CD4-positive, alpha-beta T cell treated with Interleukin-15 for 4 hours (primary cell): ENCODE measurements at places on chromosomes 3 and 15.

DNA sequence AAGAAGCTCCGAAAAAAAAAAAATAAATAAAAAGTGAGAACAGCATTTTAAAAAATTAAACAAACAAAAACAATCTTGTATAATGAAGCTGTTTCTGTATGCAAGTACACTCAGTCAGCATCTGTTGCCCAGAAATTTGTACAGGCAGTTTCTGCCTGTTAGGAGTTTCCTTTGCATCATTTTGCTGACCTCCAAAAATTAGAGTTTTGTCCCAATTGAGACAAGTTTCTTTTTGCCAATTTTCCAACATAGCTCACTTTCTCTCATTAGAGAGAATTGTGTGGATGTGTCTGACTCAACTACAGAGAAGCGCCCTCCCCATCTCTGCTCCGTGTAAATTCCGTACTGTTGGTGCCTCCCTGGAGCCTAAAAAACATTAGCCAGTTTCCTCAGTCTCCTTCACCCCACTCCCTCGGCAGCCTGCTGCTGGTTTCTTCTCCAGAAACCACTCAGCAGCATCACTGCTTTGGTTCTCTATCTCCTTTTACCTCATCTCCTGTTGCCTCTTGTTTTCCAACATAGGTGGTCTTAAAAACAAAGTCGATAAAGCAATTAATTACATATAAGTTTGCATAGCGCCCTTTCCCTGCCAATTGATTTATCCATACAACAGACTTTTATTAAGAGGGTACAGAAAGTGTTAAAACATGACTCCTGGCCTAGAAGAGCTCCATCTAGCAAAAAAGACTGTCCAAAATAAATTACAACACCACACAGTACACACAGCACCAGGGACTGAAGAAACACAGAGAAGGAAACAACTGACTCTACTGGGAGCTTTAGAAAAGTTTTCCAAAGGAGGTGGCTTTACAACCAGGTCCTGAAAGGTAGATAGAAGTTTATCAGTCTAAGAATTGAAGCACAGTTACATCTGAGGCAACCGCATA, 286.7 kb downstream of the SHOX2 start:
- DNase-seq = no peak

DNA sequence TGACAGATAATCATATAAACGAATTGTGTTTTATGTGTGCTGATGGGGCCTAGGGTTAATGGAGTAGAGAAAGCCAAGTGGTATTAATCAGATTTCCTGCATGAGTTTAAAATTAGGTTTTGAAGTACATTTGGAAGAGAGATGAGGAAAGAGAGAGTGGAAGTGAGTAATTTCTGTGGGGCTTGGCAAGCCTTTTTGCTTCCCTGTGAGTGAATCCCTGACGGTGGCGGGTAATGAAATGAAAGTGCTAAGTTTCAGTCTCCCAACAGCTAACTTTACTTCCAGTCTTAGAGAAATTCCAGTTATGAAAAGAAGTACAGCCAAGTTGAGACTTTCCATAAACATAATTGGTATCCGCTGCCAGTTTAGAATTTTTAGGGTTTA, 139.4 kb downstream of the BBX start:
- no peak for DNase-seq

DNA sequence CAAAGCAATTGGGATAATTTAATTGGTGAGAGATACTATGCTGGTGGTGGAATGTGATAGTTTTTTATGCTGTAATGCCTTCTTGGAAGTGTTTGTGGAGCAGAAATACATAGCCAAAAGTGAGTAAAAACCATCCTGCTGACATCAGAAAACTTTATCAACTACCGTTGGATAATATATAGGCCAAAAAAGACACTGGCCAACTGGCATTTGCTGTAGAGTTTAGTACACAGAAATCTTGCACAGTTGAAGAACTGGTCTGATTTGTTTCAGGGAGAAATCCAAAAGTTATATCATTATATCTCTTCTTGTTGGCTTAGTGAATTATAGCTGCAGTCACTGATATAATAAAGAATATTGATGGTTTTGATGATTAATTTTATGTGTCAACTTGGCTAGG, 507 bp upstream of the MINDY4B start:
- no peak for DNase-seq

DNA sequence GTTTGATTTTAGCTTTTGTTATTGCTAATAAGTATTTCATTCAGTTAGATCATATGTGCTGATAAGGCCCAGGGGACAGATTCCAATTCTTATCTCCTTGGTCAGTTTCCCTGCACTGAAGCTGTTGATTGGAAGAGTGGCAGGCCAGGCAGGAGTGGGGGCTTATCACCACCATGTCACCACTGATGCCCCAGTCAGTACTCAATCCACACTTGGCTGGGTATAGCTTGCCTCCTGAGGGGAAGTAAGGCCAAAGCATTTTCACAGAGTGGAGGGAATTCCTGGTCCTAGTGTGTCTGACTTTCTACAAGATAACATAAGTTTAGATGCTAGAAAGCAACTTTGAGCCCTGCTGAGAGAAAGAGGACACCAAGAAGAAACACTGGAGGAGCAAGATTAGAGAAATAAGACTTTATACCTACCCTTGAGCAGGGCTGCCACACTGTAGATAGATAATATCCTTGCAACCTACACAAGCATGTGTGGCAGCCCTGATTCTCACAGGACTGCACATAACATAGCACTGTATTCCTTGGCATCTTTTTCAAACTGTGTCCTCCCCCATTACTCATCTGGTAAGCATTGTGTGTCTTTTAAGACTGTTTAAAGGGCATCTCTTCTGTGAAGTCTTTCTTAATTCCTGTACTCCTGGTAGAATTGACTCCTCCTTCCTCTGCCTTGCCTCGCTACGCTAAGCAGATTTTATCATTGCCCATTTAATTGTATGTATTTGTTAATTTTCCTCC, 24.3 kb downstream of the OXNAD1 start:
- no peak for DNase-seq

GRCh38 chr15:64574301-64575017, 114.1 kb downstream of the ZNF609 start:
- DNase-seq = no peak

DNA sequence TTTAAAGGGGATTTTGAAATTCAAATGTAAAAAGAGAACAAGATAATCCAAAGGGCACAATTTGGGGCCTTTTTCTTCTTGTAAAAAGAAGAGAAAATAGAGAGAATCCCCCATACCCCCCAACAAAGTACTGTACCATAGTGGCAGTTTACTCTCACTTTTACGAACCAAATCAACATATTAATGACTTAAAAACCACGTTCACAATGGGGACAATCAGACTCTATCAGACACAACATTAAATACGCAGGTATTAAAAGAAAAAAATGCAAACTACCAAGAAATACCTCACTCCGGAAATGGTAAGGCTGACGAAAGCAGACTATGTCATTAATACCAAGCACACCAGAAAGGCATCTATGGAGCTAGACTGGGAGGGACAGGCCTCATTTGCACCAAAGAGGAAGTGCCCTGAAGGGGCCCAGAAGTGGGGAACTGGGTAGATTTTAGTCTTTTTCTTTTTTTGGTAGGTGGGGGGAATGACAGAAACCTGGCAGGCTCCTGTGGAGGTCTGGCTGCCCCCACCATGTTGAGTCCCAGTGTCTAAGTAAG, 134.3 kb downstream of the TIGIT start:
- DNase-seq = no peak

- DNase-seq = no peak
Measured at GRCh38 chr15:63758341-63758740, 75.4 kb downstream of the HERC1 start.

DNA sequence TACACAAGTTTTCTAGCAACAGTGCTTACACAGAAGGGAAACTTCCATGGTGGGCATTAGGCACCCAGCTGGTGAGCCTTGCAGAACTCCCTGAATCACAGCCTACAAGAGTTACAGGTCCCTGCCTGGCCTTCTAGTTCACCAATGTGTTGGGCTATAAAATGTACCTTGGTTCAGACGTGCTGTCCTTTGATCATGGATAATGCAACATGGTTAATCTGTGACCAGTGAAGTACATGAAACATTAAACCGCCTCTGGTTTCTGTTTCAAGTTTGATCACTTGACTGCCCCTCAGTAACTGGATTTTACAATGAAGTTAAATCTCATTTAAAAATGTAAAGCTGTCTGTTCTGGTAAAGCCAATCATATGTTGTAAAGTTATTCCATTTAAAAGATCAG, 51.8 kb downstream of the FMN1 start:
- DNase-seq = no peak

DNA sequence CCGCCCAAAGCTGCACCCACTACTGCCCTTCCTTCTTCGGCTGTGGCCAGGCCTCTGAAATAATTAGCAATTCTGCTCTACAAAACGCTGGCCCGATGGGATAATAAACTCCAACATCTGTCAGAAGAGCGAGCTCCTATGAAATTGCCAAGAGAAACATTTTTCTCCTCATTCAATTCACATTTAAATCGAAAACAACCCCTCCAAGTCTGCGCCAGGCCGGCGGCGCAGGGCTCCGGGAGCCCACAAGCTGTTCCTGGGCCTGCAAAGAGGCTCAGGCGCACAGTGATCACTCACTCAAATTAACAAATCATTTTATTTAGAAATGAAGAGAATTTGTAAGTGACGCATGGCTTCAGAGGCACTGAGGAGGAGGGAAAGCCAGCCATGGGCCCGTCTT, 55.3 kb upstream of the TMEM115 start:
- no peak for DNase-seq

GRCh38 chr3:124115956-124116355, 124.0 kb upstream of the ROPN1 start:
- no peak for DNase-seq

- no peak for DNase-seq
Measured at GRCh38 chr3:141380987-141381386, 12.7 kb downstream of the ZBTB38 start.

DNA sequence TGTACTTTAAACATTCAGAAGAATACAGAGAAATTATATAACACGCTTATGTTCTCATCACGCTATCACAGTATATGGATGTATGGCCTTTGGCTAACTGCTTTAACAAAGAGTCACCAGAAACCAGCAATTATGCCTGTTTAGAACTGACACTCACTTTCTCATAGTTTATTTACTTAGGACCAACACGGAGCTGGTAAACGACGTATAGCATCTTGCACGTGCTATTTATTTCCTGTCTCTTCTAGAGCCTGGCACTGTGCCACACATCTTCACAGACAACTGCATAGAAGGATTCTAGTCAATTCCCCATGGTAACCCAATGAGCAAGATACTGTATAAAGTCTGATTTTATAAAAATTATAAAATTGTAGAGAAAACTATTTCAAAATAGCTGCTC, 43.6 kb downstream of the TBC1D2B start:
- peak; percentile 60 for DNase-seq

DNA sequence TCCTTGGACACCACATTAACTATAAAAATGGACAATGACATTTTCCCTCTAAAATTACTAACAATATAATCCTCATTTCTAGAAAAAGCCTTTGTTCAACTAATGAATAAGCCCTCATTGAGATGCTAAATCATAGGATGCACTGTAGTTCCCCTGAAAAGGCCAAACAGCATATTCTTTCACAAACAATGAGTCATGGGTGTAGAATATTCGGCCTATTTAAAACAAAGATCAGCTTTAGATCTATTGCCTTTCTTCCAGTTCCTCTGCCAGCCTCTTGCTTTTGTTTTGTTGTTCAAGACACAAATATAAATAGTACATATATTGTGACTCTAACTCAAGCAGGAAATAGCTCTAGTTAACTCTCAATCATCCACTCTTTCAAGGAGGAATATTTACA, 82.5 kb downstream of the ADAM10 start:
- DNase-seq = no peak

DNA sequence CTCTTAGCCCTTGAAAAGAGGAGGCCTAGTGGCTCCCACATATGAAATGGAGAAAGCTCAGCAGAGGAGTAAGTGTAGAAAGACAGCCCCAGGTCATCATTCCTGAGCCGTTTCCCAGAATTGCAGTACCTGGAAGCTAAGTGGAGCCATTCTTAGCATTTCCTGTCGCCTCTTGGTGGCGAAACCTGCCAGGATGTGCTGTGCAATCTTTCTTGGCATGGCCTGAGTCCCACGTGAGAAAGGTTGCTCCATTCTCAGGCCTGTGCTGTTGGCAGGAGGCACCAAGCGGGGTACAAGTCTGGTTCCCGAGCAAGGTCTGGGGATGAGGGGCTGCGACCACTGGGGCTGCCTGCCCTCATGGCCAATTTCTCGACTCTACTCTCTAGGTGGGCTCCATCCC, 207.2 kb upstream of the TPM1 start:
- DNase-seq = no peak

- no peak for DNase-seq
Measured at GRCh38 chr3:171776411-171776810, 33.9 kb downstream of the PLD1 start.

DNA sequence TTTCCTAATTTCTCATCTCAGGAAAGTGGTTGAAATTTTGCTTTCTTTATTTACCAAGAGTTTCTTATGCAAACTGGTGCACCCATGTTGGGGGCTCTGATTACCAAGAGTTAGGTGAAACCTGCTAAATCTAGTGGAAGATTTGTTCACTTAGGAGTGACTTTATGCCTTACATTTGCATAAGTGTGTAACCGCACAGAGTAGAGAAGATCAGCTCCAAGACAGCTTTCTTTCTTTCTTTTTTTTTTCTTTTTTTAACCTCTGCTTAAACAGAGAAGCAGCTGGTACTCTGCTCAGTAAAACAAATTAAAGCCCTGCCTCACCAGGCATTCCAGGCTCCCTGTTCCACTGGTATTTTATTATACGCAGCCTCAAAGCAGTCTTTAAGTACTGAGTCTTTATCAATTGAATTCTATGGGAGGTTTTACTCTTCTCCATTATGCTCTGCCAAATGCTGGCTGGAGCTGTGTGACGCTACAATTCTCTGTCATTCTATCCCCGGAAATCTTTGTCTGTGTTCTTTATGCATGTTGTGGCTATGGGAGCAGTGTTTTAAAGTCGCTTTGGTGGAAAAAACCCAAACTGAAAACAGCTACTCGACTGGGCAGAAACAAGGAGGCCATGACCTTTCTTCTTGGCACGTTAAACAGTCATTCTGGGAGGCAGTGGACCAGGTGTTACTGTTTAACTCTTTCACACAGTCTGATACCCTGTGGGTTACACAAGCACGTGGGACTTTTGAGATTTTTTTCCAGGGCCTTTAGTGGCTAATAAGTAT, 55.2 kb upstream of the GBE1 start:
- no peak for DNase-seq
